ENCODE measurements at places on chromosomes 5 and 9.
A peak's percentile ranks its signal among the peaks of the same experiment; 100 is the strongest.

DNA sequence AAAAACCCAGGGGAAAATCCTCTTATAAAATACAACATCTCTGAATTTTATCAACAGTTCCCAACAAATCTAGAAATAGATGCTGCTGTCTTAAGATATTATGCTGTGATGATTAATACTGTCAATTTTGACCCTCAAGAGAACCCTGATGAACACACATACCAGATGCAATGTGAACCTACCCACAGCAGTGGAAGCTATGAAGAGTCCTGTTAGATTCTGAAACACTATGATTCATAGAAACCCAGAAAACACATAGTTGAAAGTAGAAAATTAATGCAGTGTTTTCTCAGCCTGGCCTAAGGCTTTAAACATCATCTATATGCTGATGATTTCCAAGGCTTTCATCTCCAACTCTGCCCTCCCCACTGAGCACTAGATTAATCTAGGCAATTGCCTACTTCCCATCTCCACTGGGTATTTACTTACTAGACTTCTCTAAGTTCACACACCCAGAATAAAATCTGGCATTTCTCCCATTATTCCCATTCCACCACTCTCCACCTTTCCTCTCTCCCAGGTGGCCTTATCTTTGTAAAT is 296.2 kb downstream of the CTNND2 start:
- no peak for DNase-seq

DNA sequence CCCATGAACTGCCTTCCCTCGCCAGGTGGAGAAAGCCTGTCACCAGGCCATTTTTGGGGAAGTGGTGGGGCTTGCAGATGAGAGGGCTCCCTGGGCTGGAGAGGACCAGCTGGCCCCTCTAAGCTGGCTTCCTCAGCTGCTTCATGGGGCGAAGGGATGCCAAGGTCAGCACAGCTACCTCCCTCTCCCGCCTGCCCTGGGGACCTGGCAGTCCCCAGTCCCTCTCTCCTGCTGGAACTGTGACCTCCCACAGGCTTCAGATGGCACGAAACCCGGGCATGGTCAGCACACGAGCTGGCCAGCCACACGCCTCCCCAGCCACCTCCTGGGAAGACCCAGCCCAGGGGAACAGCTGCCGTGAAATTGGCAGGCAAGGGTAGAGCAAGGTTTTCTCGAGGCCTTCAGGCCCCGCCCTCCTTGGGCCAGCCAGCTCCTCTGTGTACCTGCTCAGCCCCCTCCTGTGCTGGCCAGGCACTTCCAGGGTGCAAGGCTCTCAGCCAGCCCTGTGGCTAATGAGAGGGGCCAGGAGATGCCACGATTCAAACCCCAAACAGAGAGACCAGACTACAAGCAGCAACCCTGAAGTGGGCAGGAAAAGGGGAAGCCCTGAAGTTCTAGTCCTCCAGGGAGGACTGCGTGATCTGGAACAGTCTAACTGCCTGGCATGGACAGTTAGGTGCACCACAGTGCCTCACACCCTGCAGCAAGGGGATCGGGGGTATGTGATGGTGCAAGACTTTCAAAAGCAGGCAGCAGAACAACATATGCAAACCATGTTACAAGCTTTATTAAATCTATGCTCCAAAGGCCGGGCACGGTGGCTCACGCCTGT is 12.9 kb downstream of the PLPP7 start:
- DNase-seq = peak; percentile 61

- DNase-seq = no peak
Observed at GRCh38 chr9:108639696-108640095, 216.1 kb downstream of the ACTL7B start.

GRCh38 chr5:141657937-141658545 is 6.8 kb upstream of the FCHSD1 start:
- peak; percentile 36 for DNase-seq

- no peak for DNase-seq
Observed at GRCh38 chr9:34322899-34323591, 6.0 kb downstream of the KIF24 start.

DNA sequence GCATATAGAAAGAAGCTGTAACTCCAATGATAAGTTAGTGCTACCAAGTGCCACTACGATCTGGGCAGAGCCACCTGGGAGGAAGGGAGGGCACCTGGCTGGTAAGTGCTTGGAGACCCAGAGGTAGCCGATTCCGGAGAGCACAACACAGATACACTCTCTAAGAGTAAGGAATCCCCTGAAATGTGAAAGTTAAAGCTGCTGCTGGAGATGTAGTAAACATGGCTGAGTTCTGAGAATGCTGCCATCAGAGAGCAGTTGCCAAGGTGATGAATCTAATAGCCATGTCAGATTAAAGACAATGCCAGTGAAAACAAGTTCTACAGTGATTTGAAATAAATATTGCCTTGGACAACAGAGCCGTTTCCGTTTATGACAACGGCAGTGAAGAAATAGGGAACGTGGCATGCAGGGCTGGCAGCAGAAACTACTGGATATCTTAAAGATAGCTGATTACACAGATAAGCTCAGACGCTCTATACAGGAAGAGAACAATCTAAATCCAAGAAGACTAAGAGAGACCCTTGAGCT is 561.2 kb upstream of the C9orf72 start:
- DNase-seq = no peak

DNA sequence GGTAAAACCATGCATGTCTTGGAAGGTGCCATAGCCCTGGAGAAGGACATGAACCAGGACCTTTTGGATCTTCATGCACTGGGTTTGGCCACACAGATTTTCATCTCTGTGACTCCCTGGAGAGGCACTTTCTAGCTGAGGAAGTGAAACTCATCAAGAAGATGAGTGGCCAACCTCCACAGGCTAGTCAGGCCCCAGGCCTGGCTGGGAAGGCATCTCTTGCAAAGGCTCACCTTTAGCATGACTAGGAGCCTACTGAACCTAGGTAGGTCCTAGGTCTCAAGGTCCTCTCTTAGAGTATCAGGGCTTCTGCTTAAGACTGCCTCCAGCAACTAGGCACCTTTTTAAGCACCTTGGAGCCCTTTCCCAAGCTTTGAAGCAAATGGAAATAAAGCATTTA is 1448.7 kb upstream of the ACO1 start:
- no peak for DNase-seq

DNA sequence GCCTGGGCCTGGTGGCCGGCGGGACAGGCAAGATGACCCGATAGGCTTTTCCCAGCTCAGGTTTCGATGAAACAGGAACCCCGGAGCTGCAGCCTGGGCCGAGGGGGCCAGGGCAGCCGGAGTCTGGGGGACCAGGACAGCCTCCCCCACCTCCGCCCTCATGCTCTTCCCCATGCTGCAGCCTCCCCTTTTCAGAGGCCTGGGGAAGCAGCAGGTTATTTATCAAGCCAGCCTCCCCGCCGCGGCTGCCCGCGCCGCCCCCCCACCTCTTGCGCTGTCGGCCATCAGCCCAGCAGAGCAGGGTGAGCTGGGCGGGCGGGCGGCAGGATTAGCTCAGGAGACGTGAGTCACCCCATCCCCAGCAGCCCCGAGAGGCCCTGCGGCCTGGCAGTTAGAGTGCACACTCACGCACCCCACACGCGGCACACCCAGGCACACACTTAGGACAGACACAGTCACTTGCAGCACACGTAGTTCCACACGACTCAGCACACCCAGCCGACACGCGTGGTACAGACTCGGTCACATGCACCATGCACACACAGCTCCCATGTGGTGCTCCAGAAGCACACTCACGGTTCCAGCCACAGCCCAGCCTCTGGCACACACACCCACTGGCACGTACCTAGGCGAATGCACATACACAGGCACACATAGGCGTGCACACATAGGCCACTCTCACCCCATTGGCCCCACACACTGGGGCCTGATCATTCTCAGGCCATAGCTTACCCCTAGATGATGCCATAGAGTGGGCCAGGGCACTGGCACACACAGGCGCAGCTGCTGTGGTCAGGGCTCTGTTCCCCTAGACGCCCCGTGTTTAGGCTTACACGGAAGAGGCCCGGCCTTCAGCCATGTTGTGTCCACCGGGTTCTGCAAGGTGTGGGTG is 13.0 kb downstream of the CXXC5 start:
- DNase-seq = peak; percentile 99

DNA sequence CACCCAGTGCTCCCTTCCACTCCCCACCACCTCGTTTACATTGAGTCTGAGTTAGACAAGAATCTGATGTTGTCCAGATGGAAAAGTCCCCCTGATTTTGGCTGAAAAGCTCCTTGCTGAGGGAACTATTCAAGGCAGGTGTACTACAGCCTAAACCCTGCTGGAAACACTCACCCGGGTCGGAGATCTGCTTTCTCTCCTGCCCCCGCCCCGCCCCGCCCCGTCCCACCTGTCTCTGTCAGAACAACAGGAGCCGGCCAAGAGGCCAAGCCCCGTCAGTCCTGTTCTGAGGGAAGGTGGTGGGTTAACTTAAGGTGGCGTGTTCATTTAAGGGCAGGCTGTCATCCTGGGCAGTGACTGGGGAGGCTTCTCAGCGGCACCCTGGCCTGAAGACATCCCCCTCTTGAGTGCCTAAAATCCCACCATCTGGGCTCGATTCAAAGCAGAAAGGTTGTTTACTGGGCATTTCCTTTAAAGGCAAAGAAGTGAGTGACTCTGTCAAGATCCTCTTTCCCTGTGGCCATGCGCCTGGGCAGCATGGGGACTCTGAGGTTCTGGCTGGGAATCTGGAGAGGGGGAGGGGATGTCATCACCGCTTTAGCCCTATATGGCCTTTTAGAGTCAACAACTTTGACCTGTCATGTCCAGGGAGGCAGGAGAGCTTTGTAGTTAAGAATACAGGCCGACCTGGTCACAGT is 71.1 kb upstream of the NEURL1B start:
- DNase-seq = no peak
